NCI-H510A (cell line): ENCODE measurements at places on chromosomes 12 and 14.
A peak's percentile ranks its signal among the peaks of the same experiment; 100 is the strongest.

DNA sequence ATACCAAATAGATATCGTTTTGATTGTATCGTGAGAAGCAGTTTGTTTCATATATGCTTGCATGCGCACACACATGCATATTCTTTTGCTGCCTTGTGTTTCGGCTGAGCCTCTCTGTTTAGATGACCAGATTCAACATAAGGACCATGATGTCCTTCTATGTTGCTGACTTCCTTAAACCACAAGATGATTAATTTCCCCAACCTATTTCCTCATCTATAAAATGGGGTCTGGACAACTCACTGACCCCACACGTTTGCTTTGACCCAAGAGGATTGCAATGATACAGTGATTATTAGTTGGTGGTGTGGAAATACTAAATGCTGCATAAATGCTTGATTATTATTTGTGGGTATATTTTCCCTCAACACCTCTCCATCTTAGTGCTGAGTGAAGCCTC is 16.8 kb upstream of the FOS start:
- no peak for DNase-seq

GRCh38 chr14:49986343-49987014 is 93.6 kb downstream of the ARF6 start:
- no peak for DNase-seq

DNA sequence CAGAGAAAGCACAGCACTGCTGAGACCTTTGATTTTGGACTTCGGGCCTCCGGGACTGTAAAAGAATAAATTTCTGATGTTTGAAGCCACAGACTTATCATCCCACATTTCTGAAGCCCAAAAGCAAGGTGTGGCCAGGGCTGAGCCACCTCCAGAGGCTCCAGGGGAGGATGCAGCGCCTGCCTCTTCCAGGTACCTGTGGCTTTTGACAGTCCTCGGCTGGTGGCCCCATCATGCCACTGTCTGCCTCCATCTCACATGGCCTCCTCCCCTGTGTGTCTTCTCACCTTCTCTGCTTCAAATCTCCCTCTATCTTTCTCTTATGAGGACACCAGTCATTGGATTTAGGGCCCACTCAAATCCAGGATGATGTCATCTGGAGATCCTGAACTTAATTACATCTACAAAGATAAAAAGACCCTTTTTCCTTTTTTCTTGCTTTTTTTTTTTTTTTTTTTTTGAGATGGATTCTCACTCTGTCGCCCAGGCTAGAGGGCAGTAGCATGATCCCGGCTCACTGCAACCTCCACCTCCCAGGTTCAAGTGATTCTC is 15.4 kb downstream of the GSC start:
- no peak for DNase-seq

- DNase-seq, result no peak
Observed at GRCh38 chr12:56462565-56462964, 5.8 kb upstream of the SPRYD4 start.

DNA sequence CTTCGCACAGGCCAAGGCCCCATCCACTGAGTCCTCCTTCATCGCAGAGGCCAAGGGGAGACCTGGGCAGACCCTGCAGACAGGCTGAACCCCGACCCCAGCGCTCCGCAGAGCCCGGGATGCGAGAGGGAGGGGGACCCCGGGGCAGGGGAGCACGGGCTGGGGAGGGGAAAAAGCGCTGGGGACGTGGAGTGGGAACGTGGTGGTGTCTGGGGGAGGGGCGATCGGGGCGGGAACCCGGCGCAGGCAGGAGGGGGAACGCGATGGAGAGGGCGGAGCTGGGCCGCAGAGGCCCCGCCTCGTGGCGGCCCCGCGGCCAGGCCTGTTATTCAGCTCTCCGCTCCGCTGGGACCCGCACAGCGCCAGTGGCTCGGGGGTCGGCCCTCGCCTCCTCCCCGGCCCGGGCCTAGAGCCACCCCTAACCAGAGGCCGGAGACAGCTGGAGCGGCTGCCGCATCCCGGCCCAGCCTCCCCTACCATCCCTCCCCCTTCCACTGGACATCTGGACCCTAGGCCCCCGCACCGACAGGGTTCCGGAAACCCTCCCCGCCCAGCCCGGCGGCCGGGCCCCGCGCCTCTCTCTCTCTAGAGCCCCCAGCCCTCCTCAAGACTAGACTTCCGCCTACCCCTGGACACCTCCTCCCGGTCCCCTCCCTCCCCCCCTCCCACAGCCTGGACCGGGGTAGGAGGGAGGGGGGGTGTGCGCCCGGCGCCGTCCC is at the start of gene ARHGEF25:
TSS of gene ARHGEF25 (plus strand) at position 328 of the 719 bp plus-strand sequence. CDS start 460 bp downstream, outside the sequence.
- DNase-seq, result peak; percentile 62

- no peak for DNase-seq
Observed at GRCh38 chr14:40981247-40981646, 625.4 kb upstream of the LRFN5 start.

- DNase-seq, result no peak
Observed at GRCh38 chr12:111444314-111444924, 38.7 kb downstream of the SH2B3 start.

GRCh38 chr12:68361953-68362352 is 29.8 kb upstream of the MDM1 start:
- no peak for DNase-seq

DNA sequence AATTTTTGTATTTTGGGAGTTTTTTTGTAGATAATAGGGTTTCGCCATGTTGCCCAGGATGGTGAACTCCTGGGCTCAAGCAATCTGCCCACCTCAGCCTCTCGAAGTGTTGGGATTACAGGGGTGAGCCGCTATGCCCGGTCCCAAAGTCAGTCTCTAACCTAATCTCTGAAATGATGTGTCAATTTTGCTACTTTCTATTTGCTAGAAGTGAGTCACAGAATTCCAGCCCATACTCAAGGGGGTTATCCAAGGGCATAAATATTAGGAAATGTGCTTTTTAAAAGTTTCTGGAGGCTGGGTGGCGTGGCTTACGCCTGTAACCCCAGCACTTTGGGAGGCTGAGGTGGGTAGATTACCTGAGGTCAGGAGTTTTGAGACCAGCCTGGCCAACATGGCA is 40.5 kb downstream of the RESF1 start:
- no peak for DNase-seq

GRCh38 chr14:59207506-59207933 is 19.1 kb downstream of the DAAM1 start:
- DNase-seq, result no peak

- no peak for DNase-seq
Observed at GRCh38 chr14:44935155-44935554, 26.6 kb downstream of the KLHL28 start.

DNA sequence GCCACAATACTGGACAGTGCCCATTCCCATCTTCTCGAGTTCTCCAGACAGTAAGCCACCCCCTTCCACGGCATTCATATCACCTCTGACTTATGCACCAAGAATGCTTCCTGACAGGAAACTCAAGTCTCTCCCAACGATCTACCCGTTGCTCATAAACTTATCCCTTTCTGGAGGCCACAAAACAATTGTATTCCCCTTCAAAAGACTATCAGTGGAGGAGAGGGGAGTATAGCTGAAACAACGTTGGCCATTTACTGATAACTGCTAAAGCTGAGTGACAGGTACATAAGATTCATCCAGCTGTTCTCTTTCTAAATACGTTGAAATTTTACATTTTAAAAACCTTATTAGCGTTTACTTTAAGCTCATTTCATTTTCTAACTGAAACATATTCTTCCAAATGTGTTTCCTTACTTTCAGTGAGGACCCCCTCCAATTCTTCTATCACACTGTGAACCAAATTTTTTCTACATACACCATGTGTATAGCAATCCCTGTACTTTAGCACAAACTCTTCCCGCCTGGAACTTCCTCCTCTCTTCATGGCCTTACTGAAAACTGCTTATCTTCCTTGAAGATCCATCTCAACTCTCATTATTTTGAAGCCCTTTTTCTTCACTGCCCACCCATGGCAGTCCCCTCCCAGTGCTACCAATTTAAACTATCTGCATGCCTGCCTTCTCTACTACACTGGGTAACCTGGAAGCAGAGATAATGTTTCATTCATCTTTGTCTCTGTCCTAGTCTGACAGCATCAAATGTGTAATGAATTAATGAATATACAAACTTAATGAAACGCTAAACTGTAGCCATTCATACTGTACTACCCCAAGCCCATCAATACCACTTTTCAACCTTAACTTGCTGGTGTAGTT is 28.8 kb downstream of the ATXN2 start:
- DNase-seq, result no peak

GRCh38 chr12:128810182-128811127 is 13.3 kb downstream of the SLC15A4 start:
- DNase-seq, result no peak

- DNase-seq, result no peak
Observed at GRCh38 chr12:104520242-104520900, 63.6 kb downstream of the CHST11 start.

DNA sequence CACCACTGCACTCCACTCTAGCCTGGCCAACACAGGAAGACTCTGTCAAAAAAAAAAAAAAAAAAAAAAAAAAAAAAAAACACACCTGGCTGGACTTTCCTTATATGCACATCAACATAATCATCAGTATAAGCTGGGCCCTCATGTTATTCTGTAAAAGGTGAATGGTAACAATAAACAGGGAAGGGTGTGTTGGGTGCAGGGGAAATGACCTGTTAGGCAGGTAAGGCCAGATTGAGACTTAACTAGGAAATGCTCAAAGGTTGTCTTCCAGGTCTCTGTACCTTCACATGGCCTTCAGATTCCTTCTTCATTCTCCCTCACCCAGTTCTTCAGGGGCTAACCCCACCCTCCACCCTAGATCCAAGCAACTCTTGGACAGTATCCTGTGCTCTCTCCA is 47.5 kb downstream of the ESR2 start:
- DNase-seq, result no peak
